ENCODE measurements at places on chromosomes 5 and 9.

DNA sequence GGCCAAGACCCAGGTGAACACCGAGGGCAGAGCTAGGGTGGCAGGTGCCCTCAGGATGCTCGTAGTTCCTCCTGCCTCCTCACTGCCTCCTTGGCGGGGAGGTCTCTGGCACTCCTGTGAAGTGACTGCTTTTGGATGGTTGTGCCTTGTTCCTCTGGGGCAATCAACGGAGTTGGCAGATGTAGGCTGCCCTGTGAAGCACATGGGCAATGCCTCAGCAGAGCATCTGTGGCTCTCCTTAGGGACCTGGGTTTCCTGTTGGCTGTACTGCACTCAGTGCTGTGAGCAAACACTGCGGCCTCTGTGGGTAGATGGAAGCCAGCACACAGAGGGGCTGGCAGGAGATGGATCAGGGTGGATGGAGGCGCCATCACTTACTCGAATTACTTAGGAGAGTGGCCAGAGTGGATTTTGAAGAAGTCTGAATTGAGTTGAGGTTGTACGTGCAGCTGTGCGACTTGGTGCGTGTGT, 71.4 kb upstream of the COL5A1 start:
- no peak for DNase-seq

GRCh38 chr5:19619571-19619970, 368.4 kb downstream of the CDH18 start:
- no peak for DNase-seq

GRCh38 chr9:131867611-131868192, 127.8 kb upstream of the RAPGEF1 start:
- no peak for DNase-seq

DNA sequence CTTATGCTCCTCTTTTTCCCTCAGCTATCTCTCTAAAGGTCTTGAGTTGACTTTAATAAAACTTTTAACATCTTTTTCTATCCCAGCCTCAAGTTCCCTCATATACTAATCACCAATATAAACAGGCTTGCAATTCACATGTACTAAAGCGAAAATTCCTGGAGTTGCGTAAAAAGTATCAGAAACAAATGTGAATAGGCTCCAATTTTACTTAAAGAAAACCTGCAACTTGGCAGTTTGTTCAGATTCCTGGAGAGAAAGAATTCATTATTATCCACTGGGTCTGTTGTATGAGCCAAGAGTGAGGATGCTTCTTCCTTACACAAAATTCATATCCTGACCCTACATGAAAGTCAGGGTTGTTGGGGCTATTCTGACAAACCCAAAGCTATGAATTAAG, 384.2 kb downstream of the DTWD2 start:
- DNase-seq: no peak

DNA sequence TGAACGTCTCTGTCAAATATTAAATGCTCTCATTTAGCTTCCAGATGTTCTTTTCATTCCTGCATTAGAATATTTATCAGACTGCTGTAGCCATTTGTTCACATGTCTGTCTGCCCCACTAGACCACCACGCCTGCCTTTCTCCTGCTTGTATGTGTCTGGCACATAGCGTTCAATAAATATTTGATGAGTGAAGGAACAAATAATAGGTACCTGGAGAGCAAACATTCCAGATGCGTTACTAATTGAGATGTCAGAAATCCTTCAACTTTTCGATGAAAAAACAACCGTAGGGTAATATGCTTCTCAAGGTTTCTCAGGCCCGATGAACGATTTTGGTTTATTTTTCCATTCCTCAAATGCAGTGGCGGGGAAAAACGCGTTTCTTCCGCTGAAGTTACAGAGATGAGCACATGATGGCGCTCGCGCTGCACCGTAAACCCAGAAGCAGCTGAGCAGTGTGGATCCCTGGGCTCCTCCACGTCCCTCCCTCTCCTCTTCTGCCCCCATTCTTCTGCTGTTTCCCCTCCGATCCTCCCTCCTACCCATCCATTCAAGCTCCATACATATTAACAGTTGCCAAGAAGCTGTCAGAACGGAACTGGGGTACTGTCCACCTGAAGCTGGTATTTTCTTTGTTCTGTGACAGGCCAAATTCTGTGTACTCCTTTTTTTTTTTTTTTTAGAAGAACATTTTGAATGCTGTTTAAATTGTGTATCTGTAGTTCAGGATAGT, 245.4 kb downstream of the MPDZ start:
- DNase-seq: peak; percentile 38

DNA sequence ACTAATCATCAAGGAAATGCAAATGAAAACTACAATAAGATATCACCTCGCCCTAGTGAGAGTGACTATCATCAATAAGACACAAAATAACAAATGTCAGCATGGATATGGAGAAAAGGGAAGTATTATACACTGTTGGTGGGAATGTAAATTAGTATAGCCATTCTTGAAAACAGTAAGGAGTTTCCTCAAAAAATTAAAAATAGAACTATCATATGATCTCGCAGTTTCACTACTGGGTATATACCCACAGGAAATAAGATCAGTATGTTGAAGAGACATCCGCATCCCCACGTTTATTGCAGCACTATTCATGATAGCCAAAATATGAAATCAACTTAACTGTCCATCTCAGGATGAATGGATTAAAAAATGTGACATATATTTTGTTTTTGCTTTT, 31.6 kb upstream of the STK32A start:
- DNase-seq: no peak

DNA sequence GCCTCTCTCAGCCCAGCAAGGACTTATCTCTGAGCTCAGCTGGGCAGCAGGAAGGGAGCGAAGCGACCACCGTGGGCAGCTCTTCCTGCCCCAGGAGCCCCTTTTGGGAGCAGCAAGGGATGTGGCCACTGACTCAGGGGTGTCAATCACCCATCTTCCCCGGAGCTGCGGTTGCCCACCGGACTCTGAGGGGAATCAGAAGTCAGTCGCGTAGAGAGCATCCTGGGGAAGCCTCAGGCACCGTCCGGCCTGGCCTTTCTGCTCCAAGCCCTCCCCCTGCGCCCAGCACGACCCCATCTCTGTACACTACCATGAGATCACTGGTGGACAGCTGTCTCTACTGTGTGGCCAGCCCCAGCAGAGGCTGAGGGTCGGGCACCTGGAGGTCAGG, 24.6 kb downstream of the GFI1B start:
- no peak for DNase-seq

DNA sequence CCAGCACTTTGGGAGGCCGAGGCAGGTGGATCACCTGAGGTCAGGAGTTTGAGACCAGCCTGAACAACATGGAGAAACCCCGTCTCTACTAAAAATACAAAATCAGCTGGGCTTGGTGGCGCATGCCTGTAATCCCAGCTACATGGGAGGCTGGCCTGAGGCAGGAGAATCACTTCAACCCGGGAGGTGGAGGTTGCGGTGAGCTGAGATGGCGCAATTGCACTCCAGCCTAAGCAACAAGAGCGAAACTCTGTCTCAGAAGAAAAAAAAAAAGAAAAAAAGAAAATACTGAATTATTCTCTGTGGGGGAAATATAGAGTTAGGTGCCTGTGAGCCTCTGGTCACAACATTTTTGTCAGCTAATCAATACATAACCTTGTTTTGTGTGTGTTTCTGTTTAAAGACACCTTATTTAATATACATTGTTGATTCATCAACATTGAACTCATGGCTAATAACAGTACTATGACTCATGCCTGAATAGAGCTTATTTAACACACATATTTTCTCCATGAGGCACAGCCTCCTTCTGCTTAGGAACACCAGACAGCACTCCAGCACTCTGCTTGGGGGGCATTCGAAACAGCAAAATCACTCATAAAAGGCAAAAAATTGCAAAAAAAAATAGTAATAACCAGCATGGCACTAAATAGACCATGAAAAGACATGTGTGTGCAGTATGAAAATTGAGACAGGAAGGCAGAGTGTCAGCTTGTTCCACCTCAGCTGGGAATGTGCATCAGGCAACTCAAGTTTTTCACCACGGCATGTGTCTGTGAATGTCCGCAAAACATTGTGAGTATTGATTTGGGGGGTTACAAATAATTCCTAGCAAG, at the start of gene IL31RA:
Gene IL31RA, plus strand, starts transcription at position 519 of the 836 bp plus-strand sequence. Its CDS starts 214 bp downstream, at position 733.
- peak; percentile 87 for DNase-seq

- peak; percentile 3 for DNase-seq
These were observed 174.7 kb upstream of the PPP1R2B start for GRCh38 chr5:156675395-156675794.

GRCh38 chr5:14945450-14945849, 73.9 kb upstream of the ANKH start:
- peak; percentile 44 for DNase-seq

GRCh38 chr5:176730815-176731475, 79.4 kb upstream of the UNC5A start:
- no peak for DNase-seq

- no peak for DNase-seq
These were observed 16.6 kb downstream of the OTULINL start for GRCh38 chr5:14598225-14598624.

GRCh38 chr9:109317311-109317978, 3.4 kb downstream of the EPB41L4B start:
- DNase-seq: no peak

DNA sequence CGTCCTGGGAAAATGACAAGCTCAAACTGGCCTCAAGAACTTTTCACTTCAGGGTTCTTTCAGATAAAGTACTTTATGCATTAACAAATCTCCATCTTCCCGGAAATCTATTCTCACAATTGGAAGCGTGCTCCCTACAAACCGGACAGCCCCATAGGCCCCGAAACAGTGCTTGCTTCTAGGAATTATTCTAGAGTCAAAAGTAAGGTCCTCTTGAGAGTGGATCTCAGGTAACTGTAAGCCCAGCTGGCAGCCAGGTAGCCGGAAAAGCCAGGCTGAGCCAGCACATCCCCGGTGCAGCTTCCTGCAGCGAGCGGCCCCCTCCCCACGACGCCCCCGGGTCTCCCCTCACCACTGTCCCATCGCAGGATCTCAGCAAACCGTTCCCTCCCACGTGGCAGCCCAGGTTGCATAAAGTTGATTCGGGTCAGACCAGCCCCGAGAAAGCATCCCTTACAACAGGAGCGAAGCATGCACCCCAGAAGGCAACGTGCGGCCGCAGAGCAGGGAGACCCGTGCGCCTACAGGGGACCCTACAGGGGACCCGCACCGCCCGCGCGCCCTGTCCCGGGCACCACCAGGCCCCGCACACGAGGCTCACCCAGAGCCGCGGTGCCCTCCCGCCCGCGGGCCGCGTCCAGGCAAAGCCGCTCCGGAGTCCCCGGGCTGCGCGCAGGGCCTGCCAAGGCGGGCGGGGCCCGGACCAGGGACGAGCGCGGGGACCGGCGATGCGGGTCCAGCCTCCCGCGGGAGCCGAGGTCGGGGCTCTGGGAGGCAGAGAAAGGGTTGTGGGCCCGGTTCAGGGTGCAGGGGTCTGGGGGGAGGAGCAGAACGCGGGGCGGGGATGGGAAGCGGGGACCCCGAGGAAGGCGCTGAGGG, 920 bp downstream of the LPCAT1 start:
- DNase-seq: no peak

DNA sequence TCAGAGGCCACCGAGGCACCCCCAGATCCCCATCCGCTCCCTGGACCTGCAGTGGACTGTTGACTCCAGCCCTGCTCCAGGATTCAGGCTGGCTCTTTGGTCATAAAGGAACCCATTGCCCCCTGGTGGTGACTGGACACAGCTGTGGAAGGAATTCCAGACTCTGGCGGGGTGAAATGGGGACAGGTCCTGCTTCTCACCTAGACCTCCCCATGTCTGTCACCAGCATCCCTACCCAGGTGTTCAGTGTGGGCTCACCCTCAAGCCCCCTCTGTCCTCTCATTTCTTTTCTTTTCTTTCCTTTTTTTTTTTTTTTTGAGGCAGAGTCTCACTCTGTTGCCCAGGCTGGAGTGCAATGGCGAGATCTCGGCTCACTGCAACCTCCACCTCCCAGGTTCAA, 25.5 kb upstream of the STXBP1 start:
- DNase-seq: no peak

DNA sequence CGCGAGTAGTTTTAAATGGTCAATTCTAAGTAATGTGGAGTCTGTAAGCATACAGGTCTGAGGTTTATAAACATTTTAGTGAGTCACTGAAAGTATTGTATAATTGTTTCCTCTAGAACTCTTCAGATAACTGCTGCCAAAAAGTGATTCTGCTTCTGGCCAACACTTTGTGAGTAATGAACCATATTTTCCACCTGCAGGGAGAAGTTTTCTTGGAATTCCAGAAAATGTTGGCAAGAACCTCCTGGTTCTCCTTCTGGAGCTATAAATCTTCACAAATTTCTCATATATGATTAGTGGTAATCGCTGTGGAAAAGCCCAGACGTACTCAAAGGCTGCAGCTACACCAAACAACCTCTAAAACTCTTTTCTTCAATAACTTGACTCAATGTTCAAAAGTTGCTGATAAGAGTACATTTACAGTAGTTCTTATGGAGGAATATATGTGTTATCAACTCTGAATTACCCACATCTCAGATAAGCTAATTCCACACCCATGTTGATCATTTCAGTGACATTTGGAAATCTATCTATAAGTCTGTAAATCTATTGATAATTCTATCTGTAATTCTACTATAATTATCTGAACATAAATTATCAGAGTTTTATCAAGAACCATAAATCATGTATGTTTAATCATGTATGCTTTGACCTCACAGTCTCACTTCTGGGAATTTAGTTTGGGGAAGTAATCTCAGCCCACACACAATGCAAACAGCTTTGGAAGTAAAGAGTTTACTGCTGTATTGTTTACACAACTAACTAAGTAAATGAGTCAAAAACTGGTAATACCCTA, 74.1 kb downstream of the FNBP1 start:
- DNase-seq: peak; percentile 99

Data from astrocyte (in vitro differentiated cells and primary cell).